ENCODE measurements at places on chromosomes 11 and 22.

DNA sequence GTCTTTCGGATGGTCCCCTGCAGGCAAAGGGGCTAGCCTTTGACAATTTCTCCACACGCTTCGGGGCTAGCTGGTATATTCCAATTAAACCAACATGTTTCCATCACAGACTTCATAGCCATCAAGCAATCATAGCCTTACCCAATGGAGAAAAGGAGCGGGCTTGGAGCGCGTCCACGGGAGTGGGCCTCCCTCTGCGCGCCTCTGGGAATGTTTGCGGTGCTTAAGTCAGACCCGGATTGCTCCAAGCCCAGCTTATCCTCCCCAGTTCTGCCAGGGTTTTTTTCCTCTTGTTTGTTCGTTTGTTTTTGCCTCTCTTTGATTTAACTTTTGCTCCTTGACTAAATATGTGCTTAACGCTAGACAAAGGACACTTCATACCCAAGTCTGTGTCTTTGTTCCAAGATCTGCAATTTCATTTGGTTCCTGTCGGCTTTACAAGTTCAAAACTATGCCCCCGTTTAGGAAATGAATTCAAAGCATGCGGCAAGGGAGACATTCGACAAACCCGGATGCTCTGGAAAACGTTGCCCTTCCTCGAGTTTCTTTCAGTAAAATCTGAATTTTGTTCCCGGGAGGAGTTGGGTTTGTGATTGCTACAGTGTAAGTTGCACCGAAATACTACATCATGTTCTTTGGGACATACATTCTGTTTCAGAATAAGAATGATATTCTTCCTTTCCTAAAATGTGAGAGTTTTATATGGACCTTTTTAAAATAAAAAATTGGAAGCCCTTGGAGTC, 1.0 kb upstream of the GLB1L2 start:
- no peak for DNase-seq

DNA sequence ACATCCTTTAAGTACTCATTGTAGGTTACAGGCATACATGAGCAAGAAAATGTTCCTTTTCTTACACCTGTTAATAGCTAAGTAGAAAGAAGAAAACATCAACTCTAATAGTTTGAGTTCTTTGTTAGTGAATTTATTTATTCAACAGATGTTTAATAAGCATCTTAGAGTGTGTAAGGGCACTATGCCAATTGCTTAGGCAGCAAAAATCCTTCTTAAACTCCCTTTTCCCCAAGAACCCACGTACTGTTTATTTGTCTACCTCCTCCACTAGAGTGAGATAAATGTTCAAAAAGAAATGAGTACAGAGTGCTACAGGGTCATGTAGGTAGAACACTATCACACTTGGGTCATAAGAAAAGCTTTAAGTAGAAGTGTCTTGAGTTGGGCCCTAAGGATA, 131.4 kb downstream of the CD44 start:
- DNase-seq = no peak

- no peak for DNase-seq
Measured at GRCh38 chr11:126109941-126110731, 47.5 kb upstream of the CDON start.

DNA sequence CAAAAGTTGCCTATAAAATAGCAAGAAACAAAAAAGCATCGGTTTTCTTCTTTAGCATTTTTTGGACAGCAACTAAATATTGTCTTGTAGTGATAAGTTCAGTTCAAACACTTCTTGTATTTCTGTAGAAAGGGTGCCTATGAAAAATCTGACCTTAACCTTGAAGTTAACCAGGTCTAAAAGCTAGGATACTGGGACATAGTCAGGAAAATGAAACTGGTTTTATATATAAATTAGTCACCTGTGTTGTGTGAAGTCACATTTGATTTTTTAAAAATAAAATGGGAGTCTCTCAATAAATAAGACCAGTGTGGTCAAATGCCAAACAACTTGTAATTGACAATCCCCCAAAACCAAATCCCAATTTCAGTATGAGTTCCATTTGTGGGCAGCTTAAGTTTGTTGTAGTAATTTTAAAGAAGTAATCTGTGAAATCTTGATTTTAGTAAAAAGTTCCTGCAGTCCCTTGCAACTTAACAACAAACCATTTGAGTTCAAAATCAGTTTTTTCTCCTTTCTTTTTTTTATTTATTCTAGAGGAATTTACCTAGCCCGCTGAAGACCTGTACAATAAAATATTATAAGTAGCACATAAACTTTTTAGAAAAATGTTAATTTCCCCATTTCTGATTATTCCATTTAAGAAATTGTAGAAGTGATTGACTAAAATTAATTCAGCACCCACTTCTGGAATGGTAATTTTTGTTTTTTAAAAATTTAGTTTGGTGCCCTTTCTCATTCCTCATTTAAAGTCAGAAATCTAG, 84.5 kb upstream of the PPARA start:
- DNase-seq = no peak

GRCh38 chr11:11046781-11047180, 188.9 kb upstream of the ZBED5 start:
- DNase-seq = no peak

GRCh38 chr11:76801736-76802135, 18.6 kb downstream of the TSKU start:
- no peak for DNase-seq

GRCh38 chr11:64229090-64229743, 1.1 kb upstream of the DNAJC4 start:
- DNase-seq = no peak

- DNase-seq = no peak
Measured at GRCh38 chr11:104332110-104332509, 168.2 kb upstream of the PDGFD start.

DNA sequence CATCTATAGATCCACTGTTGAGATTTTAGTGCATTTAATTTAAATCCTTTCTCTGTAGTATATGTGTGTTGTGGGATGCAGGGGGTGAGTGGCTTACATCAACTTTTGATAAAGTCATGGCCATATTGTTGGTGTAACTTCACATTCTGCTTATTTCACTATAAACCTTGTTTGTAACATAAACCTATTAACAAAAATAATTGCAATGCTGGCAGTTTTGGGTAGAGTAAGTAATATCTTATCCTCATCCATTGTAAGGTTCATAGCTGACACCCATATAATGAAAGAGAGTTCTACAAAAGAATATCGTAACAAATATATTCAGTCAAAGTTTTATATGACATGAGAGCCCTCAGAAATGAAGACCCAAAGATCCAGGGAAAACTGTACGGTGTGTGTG, 601.7 kb upstream of the ANO3 start:
- DNase-seq = no peak

- DNase-seq = no peak
Measured at GRCh38 chr22:37749226-37749625, 52.4 kb downstream of the TRIOBP start.

GRCh38 chr11:96708219-96708878, 318.5 kb downstream of the JRKL start:
- DNase-seq = no peak

DNA sequence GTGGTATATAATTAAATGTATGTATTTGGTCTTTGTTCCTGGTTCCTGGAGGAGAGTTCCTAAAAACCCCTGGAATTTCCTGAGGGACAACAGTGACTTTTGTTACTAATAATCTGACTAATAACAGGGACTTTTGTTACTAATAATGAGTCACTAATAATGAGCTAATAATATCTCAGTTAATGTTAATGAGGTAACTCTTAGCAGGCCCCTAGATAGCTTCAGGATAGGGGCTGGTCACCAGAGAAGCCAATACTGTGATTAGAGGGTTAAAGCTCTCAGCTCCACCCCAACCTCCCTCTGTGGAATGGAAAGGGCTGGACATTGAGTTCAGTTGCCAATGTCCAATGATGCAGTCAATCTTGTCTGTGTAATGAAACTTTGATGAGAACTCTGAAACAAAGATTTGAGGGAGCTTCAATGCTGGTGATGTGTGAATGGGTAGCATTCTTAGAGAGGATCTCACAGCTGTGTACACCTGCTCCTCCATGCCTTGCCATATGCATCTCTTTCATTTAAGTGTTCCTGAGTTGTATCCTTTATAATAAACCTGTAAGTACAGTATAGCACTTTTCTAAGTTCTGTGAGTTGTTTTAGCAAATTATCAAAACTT, 1431.4 kb upstream of the TENM4 start:
- no peak for DNase-seq

GRCh38 chr22:32144496-32145274, 14.4 kb downstream of the C22orf42 start:
- DNase-seq = no peak

DNA sequence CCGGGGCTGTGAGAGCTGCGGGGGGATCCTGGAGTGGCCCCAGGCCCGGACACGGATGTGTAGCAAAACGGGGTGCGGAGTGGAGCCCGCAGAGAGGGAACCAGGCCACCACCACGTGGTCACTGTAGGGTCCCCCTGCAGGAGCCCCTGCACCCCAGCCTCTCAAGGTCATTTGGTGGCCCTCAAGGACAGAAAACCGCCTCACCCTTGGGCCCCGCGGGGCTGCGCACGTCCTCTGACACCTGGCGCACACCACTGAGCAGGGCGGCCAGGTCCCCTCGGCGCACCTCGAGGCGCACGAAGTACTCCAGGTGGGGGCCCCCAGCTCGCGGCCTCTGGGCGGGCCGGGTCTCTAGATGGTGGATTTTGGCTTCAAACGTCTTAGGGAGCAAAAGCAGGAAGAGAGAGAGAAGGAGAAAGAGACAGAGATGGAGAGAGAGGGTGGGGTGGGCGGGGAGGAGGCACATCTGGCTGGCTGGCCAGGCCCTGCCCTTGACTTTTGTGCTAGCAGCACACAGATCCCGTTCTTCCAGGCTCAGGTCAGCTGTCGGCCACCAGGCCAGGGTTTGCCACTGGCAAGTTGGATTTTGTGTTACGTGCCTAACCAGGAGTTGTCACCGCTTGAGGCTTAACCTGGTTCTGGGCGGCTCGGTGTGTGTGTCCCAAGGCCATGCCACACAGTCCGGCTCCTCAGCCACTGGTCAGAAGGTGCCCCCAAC, 3.2 kb downstream of the TH start:
- no peak for DNase-seq

GRCh38 chr11:4926608-4927007, 2.5 kb upstream of the OR51G1 start:
- no peak for DNase-seq

DNA sequence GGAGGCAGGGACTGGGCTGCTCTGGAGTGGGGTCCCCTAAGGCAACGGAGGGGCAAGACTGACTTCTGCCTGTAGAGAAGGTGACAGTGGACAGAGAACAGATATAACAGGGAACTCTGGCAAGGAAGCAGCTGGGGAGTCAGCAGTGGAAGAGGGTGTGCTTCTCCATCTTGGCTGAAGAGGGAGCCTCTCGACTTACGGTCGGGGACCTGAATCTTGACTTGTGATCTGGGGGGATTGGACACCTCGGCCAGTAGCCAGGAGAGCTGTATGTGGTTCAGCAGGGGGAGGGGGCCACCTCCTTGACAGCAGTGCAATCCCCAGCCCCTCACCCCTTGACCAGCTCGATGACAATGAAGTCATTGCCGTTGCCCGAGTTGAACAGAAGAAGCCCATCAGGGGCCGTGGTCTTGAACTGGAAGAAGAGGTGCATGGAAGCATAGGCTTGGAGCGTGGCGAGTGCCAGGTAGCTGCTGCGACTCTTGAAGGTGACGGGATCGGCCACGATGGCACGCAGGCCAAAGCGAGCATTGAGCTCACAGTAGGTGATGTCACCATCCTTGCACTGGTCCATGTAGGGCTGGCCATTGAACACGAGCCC, 60.0 kb downstream of the SLC22A12 start:
- no peak for DNase-seq

- no peak for DNase-seq
Measured at GRCh38 chr22:50326225-50326955, 422 bp downstream of the DENND6B start.

DNA sequence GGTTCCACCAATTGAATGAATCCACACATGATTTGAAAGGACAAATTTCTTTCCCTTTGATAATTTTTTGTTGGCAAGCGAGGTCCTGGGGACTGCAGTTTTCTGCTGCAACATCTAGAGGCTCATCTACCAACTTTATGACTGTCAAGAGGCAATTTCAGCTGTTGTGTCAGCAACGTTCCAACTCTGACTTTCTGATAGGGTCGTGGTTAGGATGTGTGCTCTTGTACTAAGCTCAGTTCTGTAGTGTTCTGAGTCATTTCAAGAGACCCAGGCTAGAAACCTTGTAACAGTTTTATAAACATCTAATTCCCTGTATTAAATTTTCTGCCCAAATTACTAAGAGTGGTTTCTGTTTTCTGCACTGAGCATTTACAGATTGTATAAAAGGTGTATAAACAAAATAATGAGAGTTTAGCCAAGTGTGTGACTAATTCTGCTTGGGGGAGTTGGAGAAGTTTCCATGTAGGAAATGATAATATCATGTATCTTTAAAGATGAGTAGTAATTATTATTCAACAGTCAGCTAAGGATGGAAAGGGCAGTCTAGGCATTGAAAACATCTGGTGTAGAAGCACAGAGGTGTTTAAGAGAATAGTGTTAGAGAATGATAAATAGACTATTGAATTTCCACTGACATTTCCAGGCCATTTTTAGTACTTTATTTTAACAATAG, 72.2 kb downstream of the RBMXL2 start:
- no peak for DNase-seq

GRCh38 chr11:69002570-69003231, 10.3 kb downstream of the MRGPRF start:
- DNase-seq = no peak

- no peak for DNase-seq
Measured at GRCh38 chr11:71305451-71306125, 53.2 kb upstream of the SHANK2 start.

- no peak for DNase-seq
Measured at GRCh38 chr11:88495836-88496235, 158.3 kb upstream of the CTSC start.

DNA sequence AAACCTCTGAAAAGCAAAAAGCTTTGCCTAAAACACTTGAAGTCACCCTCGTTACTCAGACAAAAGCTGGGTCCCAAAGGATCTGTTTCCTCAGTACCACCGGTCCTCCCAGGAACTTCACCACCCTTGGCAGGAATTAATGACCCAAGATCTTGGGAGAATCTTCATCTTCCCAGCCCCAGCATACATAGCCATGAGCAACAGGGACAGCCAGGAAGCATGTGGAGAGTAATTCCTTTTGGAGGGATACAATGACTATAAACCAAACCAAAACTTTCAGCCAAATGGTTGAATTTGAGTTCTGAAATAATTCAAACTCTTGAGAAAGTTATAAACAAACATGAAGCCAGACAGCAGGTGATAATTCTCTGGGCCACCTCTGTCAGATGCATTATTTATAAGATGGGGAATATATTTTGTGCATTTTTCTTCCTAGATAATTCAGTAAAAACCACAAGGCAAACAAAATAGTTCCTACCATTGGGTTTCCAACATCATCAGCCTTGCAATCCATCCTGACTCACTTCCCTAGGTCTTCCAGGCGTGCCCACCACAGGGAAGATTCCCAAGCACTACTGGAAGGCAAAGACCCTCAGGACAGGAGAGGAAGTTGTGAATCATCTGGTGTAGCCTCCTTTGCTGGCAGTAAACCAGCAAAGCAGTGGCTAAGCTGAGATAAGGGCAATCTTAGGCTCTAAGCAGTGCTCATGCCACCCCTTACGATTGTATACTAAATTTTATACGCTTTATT, 71.7 kb upstream of the DRD2 start:
- DNase-seq = no peak
